Stimulated activated CD4-positive, alpha-beta T cell treated with anti-CD3 and anti-CD28 coated beads, Interleukin-12 subunit alpha, Interleukin-12 subunit beta, amount 100 ng/mL, for 24 hours (primary cell): ENCODE measurements at places on chromosomes 12 and 14.

DNA sequence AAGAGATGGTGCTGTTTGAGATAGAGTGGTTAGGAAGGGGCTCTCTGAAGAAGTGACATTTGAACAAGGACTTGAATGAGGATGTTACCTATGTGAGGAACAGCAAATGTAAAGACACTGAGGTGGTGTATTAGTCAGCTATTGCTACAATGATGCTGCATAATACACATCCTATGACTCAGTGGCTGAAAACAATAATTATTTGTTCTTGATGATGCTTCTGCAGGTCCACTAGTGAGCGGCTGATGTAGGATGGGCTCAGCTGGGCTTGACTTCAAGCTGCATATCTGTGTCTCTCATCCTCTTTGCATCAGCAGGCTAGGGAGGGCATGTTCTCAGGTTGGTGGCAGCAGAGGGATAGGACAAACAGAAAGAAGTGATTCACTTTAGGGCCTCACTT is 21.4 kb upstream of the CLMN start:
- DNase-seq: no peak

GRCh38 chr12:101671833-101672232 is 25.6 kb upstream of the CHPT1 start:
- DNase-seq: no peak

GRCh38 chr14:30588873-30589272 is 29.9 kb downstream of the G2E3 start:
- DNase-seq: no peak

DNA sequence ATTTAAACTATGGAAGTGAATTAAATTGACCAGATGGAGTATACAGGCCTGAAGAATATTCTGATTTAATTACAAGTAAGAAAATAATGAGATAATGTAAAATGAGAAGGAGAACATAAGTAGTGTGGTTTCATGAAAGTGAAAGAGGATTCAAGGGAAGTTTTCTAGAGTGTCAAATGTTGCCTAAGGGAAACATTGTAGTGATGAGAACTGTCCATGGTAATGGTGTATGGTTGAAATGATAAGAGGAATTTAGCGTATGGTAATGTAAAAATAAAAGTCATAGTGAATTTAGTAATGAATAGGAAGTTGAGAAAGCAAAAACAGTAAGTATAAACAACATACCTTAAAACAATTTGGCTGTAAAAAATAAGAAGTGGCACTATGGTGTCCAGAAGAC is 1954.6 kb upstream of the FLRT2 start:
- no peak for DNase-seq

DNA sequence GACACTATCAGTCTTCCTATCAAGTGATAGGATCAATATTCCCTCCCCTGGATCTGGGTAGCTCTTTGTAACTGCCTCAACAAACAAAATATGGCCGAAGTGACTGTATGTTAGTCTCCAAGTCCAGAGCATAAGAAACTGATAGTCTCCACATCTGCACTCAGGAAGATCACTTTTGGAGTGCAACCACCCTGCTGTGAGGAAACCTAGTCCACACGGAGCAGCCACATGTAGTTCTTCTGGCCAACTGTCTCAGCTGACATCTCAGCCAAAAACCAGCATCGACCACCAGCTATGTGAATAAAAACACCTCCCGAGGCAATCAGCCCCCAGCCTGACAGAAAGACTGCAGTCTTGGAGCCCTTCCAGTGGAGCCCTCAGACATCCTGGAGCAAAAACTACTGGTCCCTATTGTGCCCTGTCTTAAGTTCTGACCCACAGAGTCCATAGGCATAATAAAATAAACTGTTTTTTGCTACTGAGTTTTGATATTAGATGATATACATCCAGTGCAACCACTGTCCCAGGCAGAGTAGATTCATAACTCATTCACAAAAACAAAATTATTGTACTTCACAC is 143.8 kb downstream of the MED13L start:
- no peak for DNase-seq

DNA sequence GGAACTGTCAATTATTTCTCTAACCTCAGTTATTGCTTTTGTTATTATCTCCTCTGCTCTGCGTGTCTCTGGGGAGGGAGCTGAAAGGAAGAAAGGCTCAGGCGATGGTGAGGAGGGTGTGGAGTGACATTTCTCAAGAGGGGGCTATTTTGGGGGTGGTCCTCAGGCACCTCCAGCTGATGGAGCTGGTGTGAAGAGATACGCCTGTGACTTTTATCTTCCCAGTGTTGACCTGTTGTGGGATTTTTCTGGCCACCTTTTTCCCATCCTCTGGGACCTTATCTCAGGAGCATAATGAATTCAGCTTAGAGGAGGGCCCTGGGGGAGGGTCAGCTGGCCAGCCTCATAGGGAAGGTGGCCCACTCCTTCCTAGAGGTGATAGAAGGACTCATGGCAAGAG is 26.4 kb downstream of the KCNA5 start:
- no peak for DNase-seq
